Stimulated activated CD8-positive, alpha-beta memory T cell treated with anti-CD3 and anti-CD28 coated beads, Interleukin-15, amount 100 ng/mL, for 4 hours (primary cell): ENCODE measurements at places on chromosomes 7 and 10.

GRCh38 chr7:121985476-121986030 lies 112.6 kb downstream of the PTPRZ1 start:
- DNase-seq, result no peak

- no peak for DNase-seq
Observed at GRCh38 chr7:157009778-157010587, 480 bp downstream of the MNX1 start.

DNA sequence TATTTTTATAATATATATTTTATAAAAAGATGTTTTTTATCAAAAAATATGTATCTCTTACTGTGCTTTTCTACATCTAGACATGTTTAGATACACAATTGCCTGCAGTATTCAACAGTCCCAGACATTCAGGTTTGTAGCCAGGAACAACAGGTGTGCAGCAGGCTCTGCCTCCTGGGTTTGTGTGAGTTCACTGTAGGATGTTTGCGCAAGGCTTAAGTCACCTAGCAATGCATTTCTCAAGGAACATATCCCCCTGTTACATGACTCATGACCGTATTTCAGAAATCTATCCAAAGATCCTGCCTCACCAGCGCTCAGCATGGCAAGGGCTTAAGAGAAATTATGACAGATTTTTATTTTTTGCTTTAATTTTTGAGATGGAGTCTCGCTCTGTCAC lies 41.5 kb downstream of the PITRM1 start:
- DNase-seq, result no peak

GRCh38 chr7:17041324-17041723 lies 159.5 kb upstream of the AGR3 start:
- no peak for DNase-seq

DNA sequence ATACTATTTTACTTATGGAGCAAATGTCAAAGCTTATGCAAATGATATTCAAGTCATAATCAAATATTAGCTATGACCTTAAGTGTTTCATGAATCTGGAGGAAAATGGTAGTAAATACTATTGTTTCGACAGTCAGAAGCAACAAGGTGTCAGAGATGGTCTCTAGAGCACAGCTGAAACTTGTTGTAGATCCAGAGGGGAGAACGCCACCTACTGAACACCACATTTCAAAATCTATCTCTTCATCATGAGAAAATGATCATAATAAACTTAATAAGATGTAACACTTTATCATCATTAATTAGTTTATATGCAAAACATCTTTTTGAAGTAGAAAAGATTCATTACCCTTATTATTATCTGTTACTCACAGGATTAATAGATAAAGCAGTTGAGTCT lies 418.7 kb downstream of the GATA3 start:
- no peak for DNase-seq

- no peak for DNase-seq
Observed at GRCh38 chr7:42831718-42832522, 80.0 kb downstream of the C7orf25 start.

DNA sequence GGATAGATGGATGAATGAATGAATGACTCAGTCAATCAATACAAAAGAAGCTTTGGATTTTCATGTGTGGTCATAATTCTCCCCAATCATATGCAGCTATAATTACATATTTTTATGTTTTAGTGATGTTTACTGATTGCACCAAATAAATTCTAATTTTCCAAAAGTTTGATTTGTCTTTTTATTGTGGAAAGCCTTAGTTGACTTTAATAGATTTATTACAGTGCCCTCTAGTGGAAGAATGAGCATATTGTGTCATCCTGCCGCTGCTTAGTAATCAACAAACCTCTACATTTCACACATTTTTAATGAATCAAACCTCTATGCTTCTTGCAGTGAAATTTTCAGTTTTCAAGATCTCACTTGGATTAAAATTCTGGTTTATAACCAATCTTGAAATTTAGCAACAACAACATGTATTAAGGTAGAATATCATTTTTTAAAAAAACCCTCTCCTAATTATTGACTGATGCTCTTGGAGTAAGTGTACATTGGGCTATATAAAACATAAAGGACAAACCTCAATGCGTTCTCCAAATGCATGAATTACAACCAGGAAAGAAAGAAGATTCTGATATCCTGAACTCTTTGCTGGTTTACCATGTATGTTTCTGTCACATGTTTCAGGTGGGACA lies 55.6 kb upstream of the PNLIP start:
- no peak for DNase-seq

DNA sequence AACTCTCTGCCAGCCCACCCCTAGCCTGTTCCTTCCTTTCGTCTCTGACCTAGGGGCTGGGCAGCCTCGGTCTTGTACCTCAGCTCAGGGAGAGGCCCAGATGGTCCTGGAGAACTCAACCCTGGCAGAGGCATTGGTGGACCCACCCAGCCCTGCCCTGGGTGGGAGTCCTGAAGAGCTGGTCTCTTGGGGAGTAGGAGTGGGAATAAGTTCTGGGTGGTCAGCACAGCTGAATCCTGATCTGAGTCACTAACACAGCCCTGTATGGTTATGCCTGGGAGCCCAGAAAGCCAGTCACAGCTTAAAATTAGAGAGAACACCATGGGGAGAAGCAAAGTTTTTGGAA lies 84.0 kb downstream of the SORBS1 start:
- DNase-seq, result no peak

GRCh38 chr7:88452646-88453045 lies 146.0 kb upstream of the STEAP4 start:
- DNase-seq, result no peak

GRCh38 chr10:70974351-70974901 lies 86.1 kb upstream of the PCBD1 start:
- no peak for DNase-seq

DNA sequence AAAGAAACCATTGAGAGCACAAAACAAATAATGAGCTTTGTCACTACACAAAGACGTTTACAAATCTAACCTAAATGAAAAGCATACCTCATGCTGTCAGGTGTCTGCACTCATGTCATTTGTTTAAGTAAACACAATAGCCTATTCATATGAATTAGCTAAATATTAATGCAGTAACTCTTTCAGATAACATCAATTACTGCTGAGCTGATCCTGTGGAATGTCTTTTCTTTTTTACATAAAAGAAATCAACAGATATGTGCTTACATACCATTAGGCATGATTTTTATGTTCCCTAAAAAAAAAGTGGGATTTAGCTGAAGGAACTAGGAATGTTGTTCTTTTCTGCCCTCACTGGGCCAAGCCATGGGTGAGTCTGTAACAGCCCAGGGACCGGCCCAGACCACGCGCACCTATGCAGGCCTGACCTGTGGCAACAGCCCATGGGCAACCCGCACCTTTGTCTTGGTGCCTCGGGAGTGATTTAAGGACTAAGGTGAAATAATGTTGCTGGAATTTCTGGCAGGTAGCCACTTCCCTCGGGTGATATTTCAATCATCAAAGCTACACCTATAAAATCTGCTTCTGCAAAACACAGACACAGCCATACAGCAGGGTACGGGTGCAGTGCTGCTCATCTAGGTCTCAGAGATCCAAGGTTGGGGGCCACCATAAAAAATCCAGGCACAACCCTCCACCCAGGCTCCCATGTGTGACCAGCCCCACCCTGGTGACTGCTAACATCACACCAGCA lies 44.6 kb downstream of the FGFR2 start:
- no peak for DNase-seq

GRCh38 chr7:38932509-38933168 lies 23.6 kb upstream of the VPS41 start:
- DNase-seq, result no peak

- no peak for DNase-seq
Observed at GRCh38 chr10:44404741-44405437, 20.0 kb upstream of the CXCL12 start.
